ENCODE measurements at places on chromosomes 12 and 14. TPM values are rescaled to one million over a fixed set of nuclear protein-coding genes. Genes with fewer than 3 reads are reported as not detected.

DNA sequence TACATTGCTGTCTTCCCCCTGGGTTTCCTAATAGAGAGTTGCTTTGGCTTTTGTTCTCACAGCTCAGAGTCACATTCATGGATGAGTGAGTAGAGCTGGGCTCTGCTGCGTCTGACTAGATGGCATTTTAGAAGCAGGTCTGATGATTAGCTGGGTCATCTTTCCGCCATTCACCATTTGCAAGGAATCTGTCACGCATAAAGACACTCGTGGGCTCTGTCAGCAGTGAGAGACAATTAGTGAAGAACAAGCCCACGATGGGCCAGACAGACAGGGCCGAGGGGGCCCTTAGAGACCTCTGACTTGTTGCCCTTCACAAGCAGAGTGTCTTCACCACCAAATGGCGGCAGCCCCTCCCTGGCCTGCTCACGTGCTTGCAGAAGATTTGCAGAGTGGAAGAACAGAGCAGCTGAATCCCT is 175.0 kb downstream of the CRADD start:
- no peak for DNase-seq

- no peak for DNase-seq
Observed at GRCh38 chr12:64696080-64696741, 63.0 kb downstream of the GNS start.

- DNase-seq, result no peak
Observed at GRCh38 chr14:67396381-67396970, 15.5 kb downstream of the PLEK2 start.

DNA sequence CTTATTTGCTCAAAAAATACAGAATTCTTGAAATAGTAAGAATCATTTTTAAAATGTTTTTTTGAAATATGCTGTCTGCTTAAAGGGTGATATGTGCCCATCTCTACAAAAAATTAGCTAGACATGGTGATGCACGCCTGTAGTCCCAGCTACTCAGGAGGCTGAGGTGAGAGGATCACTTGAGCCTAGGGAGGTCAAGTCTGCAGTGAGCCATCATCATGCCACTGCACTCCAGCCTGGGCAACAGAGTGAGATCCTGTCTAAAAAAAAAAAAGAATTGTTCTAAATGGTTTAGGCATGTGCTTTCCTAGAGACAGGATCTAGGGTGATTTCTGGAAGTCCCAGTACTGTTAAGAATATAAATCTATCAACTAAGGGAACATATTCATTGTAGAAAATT is 75.6 kb upstream of the HECTD1 start:
- no peak for DNase-seq

DNA sequence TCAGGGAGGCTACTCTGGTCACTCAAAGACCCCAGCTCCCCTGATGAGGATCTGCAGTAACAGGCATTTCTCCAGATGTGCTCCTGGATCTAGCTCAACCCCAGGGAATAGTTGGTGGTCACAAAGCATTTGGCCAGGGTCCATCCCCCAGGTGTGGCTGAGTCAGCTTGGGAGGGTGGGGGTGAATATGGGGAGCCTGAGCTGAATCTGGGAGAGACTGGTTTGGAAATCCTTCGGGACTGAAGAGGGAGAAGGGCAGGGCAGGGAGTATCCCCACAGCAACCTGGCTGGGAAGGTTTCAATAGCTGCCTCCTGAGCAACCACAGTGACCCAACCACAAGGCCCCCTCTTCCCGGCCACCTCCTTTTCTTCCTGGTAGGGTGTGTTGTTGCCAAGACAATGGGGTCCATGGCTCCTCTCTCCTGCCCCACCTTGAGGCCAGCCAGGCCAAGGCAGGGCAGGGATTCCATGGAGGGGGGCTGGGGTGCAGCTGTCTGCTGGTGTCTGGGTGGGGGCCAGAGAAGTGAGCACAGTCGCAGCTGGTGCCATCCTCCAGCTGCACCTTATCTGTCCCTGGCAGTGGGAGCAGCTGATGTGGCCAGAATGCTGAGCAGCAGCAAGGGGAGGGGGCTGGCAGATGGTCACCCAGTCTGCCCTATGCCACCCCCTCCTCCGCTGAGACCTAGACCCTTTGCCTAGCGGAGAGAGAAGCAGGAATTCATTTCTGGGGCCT is 5.5 kb downstream of the ASIC1 start:
- peak; percentile 69 for DNase-seq

- DNase-seq, result peak; percentile 27
Observed at GRCh38 chr14:103281496-103282231, 52.4 kb upstream of the EIF5 start.

DNA sequence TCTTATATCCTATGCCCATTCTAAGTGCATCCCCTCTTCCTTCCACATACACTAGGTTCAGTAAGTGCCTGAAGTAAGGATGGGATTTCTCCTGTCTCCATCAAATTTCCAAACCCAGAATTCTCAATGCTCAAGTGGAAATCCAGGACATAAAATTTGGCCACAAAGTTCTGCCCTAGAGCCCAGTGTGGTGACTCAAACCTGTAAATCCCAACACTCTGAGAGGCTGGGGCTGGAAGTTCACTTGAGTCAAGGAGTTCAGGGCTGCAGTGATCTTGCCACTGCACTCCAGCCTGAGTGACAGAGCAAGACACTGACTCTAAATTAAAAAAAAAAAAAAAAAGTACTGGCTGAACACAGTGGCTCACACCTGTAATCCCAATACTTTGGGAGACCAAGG is 4.5 kb upstream of the ARF3 start:
- DNase-seq, result no peak

DNA sequence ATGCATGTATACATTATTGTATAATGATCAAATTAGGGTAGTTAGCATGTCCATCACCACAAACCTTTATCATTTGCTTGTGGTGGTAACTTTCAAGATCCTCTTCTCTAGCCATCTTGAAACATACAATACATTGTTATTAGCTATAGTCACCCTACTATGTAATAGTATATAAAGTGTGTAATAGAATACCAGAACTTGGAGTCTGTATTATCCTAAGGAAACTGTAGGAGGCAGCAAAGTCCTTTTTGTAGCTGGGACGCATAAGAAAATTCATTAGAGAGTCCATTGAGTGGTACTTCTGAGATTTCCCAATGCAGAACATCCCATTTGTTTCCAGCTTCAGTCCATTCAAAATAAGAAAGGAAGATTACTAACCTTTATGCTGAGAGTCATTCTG is 325.9 kb upstream of the LRFN5 start:
- DNase-seq, result peak; percentile 3

GRCh38 chr12:6468283-6468575 is 2.2 kb downstream of the VAMP1 start:
- no peak for DNase-seq

GRCh38 chr12:124379379-124379937 is 84.6 kb downstream of the RFLNA start:
- no peak for DNase-seq

- DNase-seq, result no peak
Observed at GRCh38 chr12:109589691-109590245, 16.2 kb downstream of the MVK start.

- no peak for DNase-seq
Observed at GRCh38 chr12:50052964-50053363, 4.4 kb upstream of the ASIC1 start.

DNA sequence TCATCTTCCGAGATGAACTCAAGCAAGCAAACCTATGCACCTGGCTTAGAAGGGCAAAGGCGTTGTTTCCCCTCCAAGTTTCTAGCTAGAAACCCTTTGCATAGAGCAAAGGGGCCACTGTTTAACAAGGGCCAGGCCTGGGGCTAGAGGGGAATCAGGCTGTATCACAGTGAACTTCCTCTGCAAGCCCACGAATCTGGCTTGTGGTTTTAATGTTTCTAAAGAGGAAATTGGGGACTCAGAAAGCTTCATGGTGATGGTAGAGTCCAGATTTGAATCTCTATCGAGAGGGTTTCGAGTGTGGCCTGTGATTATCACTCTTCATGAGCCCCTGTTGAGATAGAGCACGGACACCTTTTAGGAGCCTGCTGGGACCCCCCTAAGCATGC is 189.9 kb downstream of the VRK1 start:
- no peak for DNase-seq

DNA sequence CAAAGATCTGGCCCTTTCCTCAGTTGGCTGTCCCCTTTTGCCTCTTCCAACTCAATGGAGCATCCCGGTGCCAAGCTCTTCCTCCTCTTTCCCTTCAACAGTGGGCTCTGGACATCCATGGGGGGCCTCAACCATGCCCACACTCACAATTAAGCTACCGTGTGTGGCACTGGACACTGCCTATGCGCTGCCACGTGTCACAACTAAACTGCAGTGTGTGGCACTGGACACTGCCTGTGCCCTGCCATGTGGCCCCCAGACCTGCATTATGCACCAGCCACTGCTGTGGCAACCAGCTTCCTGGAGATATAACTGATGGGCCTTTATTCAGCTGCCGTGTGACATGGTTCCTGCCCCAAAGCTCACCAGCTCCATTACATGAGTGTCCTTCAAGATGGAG is 179.1 kb downstream of the KCNA5 start:
- DNase-seq, result no peak

- DNase-seq, result no peak
Observed at GRCh38 chr12:106581543-106582248, 1.1 kb upstream of the RFX4 start.

DNA sequence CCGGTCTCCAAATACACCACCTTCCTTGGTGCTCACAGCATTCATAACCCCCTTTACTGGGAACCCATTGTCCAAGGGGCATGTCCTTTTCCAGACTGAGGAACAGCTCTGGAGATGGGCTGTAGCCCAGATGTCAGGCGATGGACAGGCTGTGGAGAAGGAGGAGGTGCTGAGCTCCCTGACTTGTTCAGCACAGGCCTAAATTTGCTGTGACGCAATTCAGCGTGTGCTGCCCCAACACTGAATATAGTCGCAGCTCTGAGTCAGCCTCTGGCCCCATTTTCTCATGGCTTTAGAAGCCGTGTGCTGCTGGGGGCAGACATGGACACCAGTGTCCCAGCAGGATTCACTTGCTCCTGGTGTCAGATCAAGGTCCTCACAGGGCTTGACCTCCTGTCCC is 269.1 kb downstream of the EMP1 start:
- DNase-seq, result no peak

- DNase-seq, result no peak
Observed at GRCh38 chr12:107178776-107179175, 85.4 kb upstream of the CRY1 start.

DNA sequence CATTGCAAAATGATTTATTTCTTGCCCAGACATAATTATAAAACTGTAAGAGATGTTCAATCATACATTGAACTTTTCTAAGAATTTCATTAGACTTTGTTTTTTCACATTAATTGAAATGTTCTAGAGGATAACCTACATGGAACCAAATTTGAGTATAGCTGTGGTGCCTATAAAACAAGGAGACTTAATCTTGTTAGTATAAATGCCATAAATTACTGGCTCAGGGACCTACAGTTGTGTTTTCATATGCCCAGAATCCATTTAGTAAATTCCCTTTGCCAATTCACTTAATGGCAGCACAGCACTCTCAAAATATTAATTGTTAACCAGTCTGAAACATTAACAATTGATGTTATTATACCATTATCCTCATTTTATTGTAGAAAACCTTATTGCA is 488.5 kb downstream of the NELL2 start:
- no peak for DNase-seq

- DNase-seq, result no peak
Observed at GRCh38 chr12:11870041-11870451, 200.7 kb upstream of the BCL2L14 start.

- no peak for DNase-seq
Observed at GRCh38 chr14:61387076-61387475, 65.7 kb downstream of the PRKCH start.

DNA sequence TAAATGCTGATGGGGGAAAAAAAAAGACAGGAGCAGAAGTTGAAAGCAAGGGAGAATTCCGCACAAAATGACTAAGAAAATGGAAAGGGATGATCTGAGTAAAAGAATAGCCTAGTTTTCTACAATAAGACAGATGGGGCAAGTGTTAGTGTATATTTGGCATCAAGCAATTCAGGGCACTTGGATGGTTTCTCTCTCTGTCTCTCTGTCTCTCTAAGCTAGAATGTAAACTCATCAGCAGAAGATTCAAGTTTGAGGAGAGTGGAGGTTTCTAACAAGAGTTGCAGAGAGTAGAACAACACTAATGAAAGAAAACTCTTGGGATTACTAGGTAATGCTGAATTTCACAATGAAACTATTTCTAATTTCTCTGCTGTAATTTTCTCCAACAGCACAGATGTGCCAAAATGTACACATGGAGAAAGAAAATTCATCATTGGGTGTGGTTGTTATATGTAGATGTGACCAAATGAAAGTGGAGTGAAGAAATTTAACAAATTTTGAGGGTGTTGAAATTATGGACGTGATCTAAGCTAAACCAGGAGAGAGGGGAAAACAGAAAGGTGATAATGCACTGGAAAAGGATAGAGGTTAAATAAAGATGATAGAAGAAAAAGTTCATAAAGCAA is 237.1 kb downstream of the ACSS3 start:
- DNase-seq, result no peak

GRCh38 chr12:94074980-94075629 is 73.3 kb upstream of the PLXNC1 start:
- peak; percentile 91 for DNase-seq

DNA sequence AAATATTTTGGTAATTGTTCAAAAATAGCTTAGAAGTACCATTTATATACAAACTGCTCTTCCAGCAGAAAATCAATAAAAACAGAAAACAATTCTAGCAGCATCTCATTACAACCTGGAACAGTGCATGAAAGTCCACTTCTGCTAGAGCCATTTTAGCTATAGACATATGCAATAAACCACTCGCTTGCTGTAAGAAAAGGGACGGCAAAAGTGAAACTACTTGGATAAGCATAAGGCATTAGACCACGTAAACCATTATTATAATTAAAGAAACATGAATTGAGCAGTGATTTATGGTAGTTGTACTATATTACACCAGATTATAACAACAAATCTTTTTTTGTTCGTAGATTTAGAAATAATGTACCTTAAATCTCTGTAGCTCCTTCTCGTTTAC is 48.7 kb downstream of the LRIG3 start:
- DNase-seq, result peak; percentile 45

GRCh38 chr14:75049731-75050201 is 1.5 kb downstream of the MLH3 start:
- no peak for DNase-seq

The CLEC9A gene
- 0.26 TPM for polyA plus RNA-seq

The DPY19L2 gene
- 7.4 TPM for polyA plus RNA-seq

The RNFT2 gene
- polyA plus RNA-seq, result 1.7 TPM

The ERP27 gene
- polyA plus RNA-seq, result 1.2 TPM

The PRB2 gene
- polyA plus RNA-seq, result not detected

The AP4S1 gene
- 14.3 TPM for polyA plus RNA-seq

The SERPINA12 gene
- polyA plus RNA-seq, result not detected

The PLEKHG7 gene
- 0.34 TPM for polyA plus RNA-seq

The PLA2G1B gene
- not detected for polyA plus RNA-seq

The STAB2 gene
- 3.5 TPM for polyA plus RNA-seq

The DIO3 gene
- polyA plus RNA-seq, result 3.3 TPM

The MNAT1 gene
- polyA plus RNA-seq, result 56.9 TPM

The LMNTD1 gene
- polyA plus RNA-seq, result not detected

The SLC39A5 gene
- not detected for polyA plus RNA-seq

The KRT8 gene
- polyA plus RNA-seq, result 28.7 TPM

The PIANP gene
- polyA plus RNA-seq, result 5.4 TPM
